Upper lobe of right lung (tissue), 1 donor: ENCODE measurements at places on chromosomes 4 and X. TPM values are rescaled to one million over a fixed set of nuclear protein-coding genes. Genes with fewer than 3 reads are reported as not detected.

- H3K27me3 ChIP-seq = no peaks in the 10 kb centered on the region
- peaks cover 3% of the 10 kb centered on the region for H3K4me1 ChIP-seq
- no peak overlapping the region for H3K4me3 ChIP-seq
- no peak for DNase-seq
Observed at GRCh38 chrX:133609166-133609565, 193.9 kb upstream of the GPC4 start.

RASL11B gene
- 2.2 TPM for total RNA-seq

CPZ gene
- total RNA-seq = 6.7 TPM

PRRG1 gene
- total RNA-seq = 16.3 TPM

HPGD gene
- total RNA-seq = 77.2 TPM

SHOX gene
- not detected for total RNA-seq

P2RY4 gene
- total RNA-seq = 0.23 TPM
